ENCODE measurements at places on chromosomes 3 and 15.

DNA sequence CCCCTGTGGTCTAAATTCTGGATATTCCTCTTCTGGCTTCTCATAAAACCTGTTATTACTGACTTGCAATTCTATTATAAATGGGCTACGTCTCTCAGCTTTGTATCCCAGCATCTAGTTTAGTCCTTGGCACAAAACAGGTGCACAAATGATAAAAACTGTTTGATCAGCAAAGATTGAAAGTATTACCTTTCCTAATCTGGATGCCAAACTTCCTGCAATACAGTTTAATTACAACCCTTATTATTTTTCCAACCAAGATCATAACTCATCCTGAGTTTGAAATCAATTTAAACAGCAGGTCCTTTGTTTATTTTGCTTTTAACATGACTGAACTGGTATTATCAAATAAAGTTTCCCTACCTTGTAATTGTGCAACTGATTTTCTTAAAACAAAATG lies 132.6 kb downstream of the ATP1B3 start:
- no peak for DNase-seq

GRCh38 chr3:192422997-192423342 lies 304.4 kb downstream of the FGF12 start:
- DNase-seq: no peak

- no peak for DNase-seq
Observed at GRCh38 chr3:110494728-110495127, 576.9 kb upstream of the NECTIN3 start.

DNA sequence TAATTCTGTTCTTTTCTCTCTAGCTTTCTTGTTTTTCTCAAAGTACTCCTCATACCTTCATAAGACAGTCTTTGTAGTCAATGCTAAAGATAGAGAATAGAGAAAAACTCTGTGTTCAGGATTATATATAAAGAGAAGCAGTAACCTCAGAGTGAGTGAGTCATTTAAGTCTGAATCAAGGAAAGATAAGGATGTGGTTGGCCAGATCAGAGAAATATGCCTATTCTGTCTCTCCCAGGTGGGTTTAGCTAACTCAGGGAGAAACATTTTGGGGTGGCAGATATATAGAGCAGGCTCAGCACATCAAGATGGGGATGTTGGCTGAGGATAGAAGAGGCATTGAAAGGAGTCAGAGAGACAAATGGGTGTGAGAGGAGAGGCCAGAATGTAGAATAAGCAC lies 31.4 kb downstream of the GTF2E1 start:
- no peak for DNase-seq

GRCh38 chr15:53625962-53626845 lies 133.3 kb downstream of the WDR72 start:
- DNase-seq: no peak

GRCh38 chr3:5260992-5261501 lies 73.5 kb downstream of the EDEM1 start:
- DNase-seq: no peak

DNA sequence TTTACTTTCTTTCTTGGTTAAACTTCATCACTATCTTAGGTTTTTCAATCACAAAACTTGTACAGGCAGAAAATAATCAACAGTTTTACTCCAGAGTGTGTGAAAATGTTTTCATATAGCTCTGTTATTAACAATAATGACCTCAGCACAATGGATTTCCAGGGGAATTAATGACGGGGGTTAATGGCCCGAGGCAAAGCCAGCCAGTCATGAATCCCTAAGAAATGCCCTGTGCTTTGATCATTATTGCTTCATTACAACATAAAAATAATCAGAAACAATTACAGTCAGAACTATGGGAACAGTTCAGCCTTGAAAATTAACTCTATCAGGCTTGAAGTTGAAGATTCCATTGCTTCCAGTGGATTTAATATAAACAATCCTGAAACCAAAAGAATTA lies 875.4 kb downstream of the ROBO2 start:
- no peak for DNase-seq

- no peak for DNase-seq
Observed at GRCh38 chr15:49927189-49927861, 191.7 kb downstream of the ATP8B4 start.

- no peak for DNase-seq
Observed at GRCh38 chr3:102036472-102036871, 187.2 kb downstream of the NFKBIZ start.

DNA sequence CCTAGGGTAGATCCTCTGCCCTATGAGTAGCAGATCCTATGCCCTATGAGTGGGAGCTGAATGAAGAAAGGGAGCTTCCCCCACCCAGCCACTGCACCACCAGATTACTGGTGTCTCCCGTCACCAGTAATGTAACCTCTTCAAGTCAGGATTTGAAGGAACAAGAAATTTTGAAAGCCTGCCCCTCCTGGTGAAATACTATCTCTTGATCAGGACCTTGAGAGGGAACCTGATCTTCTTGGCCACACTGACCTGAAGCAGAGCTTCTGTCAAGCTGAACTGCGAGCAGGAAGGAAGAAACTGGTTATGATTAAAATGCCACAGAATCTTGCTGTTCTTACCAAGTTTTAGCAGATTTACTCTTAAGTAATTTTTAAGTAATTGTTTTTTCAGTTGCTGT lies 62.8 kb downstream of the RSL24D1 start:
- no peak for DNase-seq

DNA sequence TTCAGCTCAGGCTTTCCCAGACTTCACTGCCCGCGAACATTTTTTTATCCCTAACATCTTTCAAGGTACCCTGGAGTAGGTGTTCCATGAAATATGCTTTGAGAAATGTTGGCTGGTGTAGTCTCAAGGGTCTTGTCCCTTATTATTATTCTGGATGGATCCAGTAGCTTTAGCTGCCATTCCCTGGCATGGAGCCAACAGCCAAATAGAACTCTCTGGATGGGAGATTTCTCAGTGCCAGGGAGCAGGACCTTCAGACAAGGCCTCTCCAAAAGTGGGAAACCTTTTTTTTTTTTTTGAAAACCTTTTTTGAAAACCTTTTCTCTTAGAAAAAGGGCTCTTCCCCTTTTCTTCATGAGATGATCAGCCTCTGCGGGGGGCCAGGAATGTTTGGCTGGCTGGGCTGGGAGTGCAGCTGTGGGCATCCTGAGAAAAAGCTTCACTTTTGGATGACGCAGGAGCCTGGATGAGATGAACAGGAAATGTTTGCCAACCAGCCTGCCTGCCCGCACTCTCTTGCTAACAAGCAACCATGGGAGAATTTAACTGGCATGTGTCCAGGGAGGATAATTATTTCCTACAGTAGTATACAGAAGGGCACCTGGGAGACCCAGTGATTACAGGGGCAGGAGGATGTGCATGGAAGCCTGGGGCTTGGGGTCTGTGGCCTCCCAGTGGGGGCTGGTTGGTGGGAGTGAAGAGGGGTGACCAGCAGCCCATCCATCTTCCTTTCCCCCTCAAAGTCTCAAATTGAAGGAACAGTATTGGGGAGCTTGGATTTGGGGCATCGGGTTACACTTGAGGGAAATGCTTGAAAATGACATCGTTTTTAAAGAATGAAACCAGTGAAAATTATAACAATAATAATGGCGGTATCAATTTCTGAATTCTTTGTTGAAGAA lies 109.1 kb upstream of the LRIG1 start:
- no peak for DNase-seq

GRCh38 chr3:18300916-18301315 lies 124.2 kb downstream of the SATB1 start:
- DNase-seq: no peak

DNA sequence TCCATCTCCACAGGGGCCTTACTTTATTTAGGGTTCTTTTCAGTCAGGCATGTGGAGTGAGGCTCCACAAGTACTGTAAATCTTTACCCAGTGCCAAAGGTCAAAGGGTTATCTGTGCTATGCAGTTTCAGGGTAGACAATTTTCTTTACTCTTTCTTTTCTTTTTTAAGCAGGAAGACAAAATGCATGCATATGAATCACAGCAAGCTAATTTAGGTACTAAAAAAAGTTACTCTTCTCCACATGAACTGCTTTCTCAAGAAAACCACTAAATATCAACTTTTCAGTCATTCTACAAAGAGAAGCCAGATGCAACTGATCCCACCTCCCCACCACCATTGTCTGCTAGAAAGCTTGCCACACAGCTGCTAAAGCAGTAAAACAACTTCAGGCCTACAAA lies 73.3 kb upstream of the PYGO1 start:
- DNase-seq: no peak

GRCh38 chr3:101950510-101950909 lies 101.2 kb downstream of the NFKBIZ start:
- no peak for DNase-seq

DNA sequence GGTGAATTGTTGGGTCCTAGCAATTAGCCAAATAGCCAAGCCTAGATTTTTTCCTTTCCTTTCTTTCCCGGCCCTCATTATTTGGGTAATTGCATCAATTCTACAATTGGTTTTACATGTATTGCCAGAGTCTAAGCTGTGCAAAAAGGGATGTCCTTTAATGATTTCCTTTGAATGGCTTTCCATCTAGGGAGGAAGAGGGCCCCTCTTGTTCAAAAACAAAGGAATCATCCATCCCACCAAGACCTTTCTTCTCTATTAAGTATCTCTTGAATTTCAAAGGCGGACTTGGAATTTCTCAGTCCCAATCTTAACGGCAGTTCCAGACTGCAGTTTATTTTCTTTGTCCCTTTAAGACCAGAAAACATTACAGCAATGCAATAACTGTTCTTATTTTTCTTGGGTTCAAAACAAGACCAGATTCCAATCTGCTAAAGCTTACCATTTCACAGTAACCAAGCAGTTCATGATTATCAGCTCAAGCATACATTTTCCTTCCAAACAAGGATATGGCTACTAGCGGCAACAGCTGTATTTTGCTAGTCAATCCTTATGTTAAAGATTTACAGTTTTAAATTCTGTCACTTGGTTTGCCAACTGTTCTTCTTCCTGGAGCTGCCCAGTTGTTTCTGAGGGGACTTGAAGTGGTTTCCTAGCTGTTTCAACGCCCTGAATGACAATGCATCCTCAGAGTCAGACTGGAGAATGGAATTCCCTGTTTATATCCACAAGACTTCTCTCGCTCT lies 91.4 kb upstream of the LRIG1 start:
- DNase-seq: no peak

DNA sequence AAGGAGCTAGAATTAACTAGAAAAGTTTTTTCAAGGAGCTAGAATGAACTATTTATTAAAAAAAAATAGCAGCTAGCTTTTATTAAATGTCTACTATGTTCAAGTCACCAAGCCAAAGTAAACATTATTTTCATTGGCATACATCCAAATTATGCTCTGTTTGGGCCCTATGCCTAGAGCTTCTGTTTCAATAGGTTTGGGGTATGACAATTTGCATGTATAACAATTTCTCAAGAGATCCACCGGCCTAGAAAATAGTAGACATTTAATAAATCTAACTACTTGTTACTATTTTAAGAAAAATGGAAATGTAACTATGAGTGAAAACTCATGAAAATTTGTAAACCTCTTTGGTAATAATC lies 8.0 kb downstream of the GABRR3 start:
- no peak for DNase-seq

DNA sequence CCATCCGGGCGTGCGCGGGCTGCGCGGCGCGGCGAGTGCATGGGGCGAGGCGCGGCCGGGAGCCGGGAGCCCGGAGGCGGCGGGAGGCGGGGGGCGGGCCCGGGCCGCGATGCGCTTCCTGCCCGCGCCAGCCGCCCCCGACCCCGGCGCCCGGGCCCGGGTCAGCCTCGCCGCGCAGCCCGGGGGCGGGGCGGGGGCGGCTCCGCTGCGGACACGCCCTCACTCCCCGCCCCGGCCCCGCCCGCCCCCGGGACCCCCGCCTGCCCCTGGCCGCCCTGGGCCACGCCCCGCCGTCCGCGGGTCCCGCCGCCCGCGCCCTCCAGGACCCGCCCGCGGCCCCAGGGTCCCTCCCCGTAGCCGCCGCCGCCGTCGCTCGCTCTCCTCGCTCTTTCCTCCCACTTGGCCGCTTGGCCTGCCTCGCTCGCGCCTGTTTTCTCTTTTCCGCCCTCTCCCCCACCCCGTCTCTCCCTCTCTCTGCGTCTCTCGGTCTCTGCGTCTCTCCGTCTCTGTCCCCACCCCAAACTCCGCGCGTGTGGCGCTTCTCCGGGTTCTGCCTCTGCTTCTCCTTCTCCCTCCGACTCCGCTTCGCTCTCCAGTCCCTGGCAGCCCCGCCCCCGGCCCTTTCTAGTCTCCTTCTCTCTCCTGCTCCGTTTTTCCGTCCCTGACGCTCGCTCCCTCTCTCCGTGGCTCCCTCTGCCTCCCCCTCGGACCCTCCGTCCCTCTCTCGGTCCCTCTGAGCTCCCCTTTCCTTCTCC lies at the start of gene PLXND1:
Gene PLXND1, minus strand, starts transcription at position 41 of the 755 bp plus-strand sequence. Its CDS starts 37 bp downstream, at position 4.
- DNase-seq: no peak

GRCh38 chr15:73010154-73011152 lies 41.8 kb upstream of the NEO1 start:
- DNase-seq: no peak

- DNase-seq: no peak
Observed at GRCh38 chr3:60933824-60934223, 317.4 kb downstream of the FHIT start.

GRCh38 chr3:30752970-30753369 lies 141.5 kb downstream of the GADL1 start:
- no peak for DNase-seq

DNA sequence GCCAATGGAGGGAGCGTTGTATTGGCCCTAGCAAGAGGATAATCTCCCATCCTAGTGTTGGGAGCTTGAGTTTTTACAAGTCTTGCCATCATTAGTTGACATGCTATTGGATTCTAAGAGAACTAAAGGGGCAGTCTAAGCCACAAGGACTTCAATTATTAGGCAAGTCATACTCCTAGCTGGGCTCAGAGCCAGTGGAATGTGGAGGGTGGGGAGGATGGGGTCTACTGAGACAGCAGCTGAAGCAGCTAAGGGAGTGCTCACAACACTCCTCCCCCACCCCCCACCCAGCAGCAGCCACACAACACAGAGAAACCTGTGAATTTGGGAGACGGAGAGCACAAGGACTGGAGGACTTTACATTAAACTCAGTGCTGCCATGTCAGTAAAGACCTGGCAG lies 27.9 kb downstream of the FRG2C start:
- no peak for DNase-seq

GRCh38 chr3:127289706-127290575 lies 2.1 kb upstream of the PRR20G start:
- DNase-seq: no peak

DNA sequence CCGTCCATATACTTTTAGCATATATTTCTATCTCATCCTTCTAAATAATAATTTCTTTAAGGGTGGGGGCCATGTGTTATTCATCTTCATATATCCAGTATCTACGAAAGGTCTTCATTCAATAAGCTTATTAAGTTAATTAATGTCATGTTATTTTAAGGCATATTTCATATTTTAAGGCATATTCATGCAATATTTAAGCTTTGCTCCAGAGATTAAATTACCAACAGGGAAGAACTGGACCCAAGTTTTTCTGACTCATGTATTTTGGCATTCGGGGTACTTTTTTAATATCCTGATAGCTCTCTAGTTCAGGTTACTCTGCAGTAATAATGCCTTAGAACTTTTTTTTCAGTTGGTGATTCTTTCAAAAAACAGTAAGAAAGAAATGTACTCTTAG lies 27.4 kb downstream of the PHC3 start:
- DNase-seq: no peak

DNA sequence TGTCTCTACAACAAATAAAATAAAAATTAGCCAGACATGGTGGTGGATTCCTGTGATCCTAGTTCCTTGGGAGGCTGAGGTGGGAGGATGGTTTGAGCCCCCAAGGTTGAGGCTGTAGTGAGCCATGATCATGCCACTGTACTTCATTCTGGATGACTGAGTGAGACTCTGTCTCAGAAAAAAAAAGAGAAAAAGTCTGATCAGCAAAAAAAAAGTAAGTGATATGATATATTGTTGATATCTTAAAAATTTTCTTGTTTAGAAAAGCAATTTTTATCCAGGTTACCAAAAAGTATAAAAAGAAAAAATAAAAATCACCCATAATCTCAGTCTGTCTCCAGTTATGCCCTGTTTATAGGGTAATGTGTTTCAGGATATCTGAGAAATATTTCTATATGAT lies 251.4 kb downstream of the OTOL1 start:
- DNase-seq: no peak
